ENCODE measurements at places on chromosomes 4 and X.

- no peak for DNase-seq
Measured at GRCh38 chr4:120536884-120537283, 385.6 kb downstream of the PRDM5 start.

- DNase-seq = no peak
Measured at GRCh38 chr4:41853973-41854372, 81.3 kb upstream of the TMEM33 start.

GRCh38 chrX:109511113-109511512, 25.5 kb upstream of the NXT2 start:
- no peak for DNase-seq

DNA sequence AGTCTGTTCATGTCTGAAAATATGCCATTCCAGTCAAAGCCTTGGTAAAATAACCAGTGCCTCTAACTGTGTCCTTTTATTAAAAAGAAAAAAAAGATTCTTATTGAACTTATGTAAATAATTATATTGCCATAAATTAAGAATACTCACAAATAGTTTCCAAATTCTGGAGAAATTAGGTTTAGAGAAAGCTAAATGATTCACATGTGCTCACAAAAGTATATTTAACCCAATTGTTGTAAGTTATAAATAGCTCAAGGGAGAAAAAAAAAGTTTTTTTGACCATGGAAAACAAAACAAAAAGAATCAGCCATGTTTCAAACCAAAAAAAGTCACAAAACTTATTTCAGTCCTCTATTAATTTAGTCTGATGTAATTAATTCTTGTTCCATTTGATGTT, 25.3 kb upstream of the HERC6 start:
- DNase-seq = no peak

- DNase-seq = peak; percentile 52
Measured at GRCh38 chr4:76821641-76822040, 76.3 kb downstream of the SOWAHB start.

- DNase-seq = peak; percentile 57
Measured at GRCh38 chr4:27005501-27005900, 144.9 kb downstream of the STIM2 start.

- DNase-seq = no peak
Measured at GRCh38 chrX:78124307-78124706, 15.1 kb downstream of the TAF9B start.

DNA sequence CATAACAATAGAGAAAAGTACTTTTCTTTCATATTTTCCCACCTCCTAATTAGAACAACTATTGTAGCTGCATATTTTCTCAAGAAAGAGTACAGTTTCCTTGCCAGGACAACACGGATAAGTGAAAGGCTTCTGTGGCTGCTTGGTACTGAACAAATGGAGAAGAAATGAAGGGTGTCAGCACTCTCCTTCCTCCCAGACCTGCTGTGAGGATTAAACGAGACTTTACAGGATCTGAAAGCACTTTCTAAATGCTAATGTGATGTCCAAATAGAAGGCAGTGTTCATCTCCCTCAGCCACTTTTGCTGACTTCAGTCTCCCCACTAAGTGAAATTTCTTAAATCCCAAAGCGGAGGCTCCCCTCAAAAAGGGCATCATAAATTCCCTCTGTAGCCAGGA, 13.9 kb downstream of the NIPAL1 start:
- no peak for DNase-seq

- DNase-seq = no peak
Measured at GRCh38 chrX:37830371-37830770, 17.0 kb downstream of the DYNLT3 start.

DNA sequence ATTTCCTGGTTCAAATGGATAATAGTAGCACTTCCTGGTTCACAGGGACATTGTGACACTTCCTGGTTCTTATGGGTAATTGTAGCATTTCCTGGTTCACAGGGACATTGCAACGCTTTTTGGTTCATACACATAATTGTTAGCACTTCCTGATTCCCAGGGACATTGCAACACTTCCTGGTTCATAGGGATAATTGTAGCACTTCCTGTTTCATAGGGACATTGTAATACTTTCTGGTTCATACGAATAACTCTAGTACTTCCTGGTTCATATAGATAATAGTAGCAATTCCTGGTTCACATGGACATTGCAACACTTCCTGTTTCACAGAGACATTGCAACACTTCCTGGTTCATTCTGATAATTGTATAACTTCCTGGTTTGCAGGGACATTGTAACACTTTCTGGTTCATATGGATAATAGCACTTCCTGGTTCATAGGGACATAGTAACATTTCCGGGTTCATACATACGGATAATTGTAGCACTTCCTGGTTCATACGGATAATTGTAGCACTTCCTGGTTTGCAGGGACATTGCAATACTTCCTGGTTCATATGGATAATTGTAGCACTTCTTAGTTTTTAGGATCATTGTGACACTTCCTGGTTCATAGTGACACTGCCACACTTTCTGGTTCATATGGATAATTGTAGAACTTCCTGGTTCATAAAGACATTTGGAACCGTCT, 61.6 kb upstream of the CD99 start:
- DNase-seq = no peak

GRCh38 chr4:25767877-25768725, 94.7 kb downstream of the SEL1L3 start:
- DNase-seq = peak; percentile 75

- DNase-seq = no peak
Measured at GRCh38 chrX:47499293-47499692, 16.3 kb upstream of the ZNF41 start.

- no peak for DNase-seq
Measured at GRCh38 chrX:41001327-41001726, 83.9 kb upstream of the USP9X start.

GRCh38 chr4:68182382-68182820, 52.7 kb upstream of the TMPRSS11F start:
- DNase-seq = no peak

DNA sequence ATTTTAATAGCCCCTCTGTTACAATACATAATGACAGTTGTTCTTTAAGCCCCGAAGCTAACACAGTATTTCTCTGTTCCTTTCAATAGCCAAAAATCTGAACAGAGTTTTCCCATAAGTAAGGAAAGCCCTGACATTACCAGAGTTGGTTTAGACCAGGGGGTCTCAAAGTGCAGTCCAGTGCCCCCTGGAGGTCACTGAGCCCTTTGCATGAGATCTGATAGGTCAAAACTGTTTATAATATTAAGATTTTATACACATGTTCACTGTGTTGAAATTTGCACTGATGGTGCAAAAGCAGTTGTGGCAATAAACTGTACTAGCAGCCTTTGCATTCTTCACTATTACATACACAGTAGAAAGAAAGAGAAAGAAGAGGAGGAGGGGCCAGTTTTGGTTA, 177.1 kb downstream of the SPANXN3 start:
- no peak for DNase-seq

DNA sequence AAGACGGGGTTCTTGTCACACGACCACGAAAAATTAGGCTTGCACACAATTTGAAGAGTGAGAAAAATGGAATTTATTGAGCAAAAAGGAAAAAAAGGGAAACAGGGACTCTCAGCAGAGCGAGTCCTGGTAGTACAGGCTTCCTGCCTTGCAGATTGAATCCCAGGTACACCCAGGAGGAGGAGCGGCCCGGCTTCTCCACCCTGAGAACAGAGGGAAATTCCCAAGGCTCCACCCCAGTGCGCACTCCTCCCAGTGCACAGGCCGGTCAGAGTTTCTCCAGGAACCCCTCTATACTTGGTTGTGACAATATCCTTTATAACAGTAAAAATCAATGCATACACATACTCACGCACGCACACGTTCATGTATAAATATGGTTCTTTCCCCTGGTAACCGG, 22.0 kb downstream of the SLC4A4 start:
- DNase-seq = no peak
